ENCODE measurements at places on chromosomes 7 and 10. TPM values are rescaled to one million over a fixed set of nuclear protein-coding genes. Genes with fewer than 3 reads are reported as not detected.

- no peak for DNase-seq
These were observed 15.3 kb upstream of the LFNG start for GRCh38 chr7:2504128-2504888.

SPDYE3 gene
- total RNA-seq: not detected

DNA sequence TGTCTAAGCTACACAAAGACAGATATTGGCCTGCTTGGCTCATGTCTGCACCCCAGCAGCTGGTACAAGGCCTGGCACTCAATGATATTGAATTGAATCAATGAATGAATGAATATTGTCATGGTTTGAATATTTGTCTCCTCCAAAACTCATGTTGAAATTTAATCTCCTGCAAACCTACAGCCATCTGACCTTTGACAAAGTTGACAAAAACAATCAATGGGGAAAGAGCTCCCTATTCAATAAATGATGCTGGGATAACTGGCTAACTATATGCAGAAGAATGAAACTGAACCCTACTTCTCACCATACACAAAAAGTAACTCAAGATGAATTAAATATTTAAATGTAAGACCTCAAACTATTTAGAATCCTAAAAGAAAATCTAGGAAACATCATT, 144.7 kb downstream of the CYP26A1 start:
- no peak for DNase-seq

- DNase-seq: no peak
These were observed 31.7 kb downstream of the CHST12 start for GRCh38 chr7:2435146-2435545.

DNA sequence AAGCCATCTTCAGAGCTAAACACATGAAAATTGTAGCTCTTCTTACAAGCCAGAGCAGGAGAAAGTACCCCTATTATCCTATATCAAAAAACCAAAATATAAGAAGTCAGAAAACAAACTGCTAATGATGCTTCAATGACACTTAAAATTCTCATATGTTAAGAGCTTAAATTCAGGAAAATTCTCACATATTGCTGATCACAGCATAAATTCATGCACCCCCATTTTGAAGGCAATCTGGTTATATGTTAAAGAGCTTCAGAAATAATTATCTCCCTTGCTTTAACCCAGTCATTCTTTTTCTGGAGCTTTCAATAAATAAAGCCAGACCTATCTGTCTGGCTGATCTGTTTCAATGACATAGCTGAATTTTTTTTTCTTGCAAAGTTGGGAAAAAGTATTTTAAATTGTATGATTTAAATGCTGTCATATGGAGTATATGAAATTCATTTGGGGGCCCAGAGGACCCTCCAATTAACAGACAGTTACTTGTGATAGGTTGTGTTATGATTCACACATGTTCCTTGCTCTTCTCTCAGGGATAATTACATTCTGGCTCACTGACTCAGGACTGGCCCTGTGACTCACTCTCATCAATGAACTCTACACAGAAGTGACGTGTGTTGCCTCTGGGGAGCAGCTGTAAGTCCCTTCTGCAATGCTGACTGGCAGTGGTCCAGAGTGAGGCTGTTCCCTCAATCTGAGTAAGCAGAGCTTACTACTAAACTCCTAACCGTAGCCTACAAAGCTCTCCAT, 85.2 kb downstream of the HGF start:
- DNase-seq: peak; percentile 94

DNA sequence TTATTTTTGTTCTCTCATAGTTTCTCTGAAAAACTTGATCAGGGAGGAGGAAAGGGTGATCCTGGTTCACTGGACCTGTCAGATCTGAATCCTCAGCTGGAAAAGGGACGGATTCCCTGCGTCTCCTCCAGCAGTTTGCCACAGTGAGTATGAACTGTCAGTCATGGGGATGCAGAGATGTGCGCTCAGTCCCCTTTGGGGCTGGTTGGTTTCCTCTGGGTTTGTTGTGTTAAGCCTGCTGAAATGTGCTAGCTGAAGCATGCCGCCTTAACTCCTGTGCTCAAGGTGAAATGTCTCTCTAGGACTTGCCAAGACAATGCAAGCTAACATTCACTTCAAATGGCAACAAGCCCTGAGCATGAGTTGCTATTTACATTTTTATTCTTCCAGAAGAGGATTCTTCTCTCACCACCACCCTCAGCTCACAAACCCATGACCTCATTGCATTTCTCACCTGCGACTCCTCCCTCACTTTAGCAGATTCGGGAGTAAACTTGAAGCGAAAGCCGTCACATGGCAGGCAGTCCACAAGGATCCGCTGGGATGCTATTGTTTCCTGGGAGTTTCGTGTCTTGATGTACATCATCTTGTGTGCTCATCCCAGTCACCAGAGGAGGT, 192.9 kb upstream of the FZD8 start:
- no peak for DNase-seq
